NCI-H1417 treated with DMSO at 0.1 percent for 48 hours (cell line): ENCODE measurements at places on chromosomes 4 and X.

GRCh38 chr4:62881901-62882300 is 1527.3 kb downstream of the TECRL start:
- no peak for DNase-seq

GRCh38 chrX:110056419-110056818 is 53.5 kb downstream of the TMEM164 start:
- no peak for DNase-seq

DNA sequence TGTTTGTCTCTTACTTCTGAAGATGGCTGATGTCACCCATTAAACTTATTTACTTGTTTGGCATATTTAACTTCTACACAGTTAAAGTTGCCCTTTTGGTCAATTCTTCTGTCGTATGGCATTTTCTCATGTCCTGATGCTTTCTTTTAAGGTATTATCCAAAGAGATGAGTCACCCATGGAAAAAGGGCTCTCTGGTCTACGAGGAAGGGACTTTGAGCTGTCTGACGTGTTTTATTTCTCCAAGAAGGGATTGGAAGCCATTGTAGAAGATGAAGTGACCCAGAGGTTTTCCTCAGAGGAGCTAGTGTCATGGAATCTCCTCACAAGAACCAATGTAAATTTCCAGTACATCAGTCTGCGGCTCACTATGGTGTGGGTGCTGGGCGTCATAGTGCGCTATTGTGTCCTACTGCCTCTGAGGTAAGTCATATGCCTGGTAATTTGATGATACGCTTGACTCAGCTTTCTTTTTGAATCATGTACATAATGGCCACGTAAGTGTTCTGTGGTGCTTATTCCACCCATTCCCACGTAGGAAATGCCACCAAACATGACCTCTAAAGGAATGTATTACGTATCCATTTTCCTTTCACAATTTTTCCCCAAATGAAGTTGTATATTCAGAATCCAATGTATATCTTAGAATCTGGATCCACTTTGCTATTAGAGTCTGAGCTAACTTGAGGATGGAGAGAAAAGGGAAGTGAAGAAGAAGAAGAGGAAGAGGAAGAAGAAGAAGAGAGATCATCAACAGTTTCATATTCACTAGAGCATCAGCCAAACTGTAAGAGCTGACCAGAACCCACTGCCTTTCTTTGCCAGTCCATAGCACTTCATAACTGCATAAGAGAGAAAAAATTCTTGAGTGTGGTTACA is 45.7 kb downstream of the GPAT3 start:
- DNase-seq, result no peak

DNA sequence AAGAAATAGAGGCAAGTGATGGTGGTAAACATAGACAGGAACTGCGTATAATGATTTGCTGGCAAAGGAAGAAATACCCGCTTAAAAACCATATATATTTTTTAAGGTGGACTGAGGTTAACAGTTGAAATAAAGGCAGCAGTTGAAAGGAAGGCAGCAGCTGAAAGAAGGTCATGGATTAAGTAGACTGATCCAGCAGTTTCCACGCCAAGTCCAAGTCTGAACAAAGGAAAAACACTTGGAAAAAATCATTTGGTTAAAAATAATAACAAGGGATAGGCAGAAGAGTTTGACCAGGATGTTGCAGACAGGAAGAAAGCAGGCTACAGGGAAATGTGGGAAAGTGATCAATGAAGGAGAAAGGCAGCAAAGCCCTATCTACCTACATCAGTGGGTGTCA is 93.6 kb downstream of the AMELX start:
- DNase-seq, result no peak

DNA sequence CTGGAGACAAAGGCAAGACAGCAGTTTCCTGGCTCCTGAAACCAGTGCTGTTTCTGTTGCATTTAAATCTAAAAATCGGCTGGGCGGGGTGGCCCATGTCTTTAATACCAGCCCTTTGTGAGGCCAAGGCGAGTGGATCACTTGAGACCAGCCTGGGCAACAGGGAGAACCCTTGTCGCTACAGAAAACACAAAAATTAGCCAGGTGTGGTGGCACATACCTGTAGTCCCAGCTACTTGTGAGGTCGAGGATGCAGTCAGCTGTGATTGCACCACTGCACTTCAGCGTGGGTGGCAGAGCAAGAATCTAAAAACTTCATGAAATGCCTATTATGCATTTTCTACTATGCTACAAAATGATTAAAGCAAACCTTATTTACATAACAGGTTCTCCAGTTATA is 205.4 kb upstream of the ITM2A start:
- no peak for DNase-seq
